ENCODE measurements at places on chromosomes 16 and 17.

- DNase-seq: no peak
Measured at GRCh38 chr17:4221899-4222659, 41.7 kb downstream of the ANKFY1 start.

- no peak for DNase-seq
Measured at GRCh38 chr17:76570877-76571471, 14.7 kb downstream of the ST6GALNAC2 start.

DNA sequence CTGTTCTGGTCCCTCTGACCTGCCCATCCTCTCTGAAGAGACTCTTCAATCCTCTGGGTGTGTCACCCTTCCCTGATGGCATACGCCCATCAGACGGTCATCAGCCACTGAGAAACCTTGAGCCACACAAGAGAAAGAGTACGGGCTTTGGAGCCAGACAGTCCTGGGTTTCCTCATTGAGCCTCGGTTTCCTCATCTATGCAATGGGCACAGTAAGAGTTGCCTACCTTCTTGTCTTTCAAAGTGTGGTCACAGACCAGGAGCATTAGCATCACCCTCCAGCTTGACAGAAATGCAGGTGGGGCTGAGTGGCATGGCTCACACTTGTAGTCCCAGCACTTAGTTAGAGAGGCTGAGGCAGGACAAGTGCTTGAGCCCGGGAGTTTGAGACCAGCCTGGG lies 26.1 kb upstream of the MEAK7 start:
- no peak for DNase-seq

DNA sequence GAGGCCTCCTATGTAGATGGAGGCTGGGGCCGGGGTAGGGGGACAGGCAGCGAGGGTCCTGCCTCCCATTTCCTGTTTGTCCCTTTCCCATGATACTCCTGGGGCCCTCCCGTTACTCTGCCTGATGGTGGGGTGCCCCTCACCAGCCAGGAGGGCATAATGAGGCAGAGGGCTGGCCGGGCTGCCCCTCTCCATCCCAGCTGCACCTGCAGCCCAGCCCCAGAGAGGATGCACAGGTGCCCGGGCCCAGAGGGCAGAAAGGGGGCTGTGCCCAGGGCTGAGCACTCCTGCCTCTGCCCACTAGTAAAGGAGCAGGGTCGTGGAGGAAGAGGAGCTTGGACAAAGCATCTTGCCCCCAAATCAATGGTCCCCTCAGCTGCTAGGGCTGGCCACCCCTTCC lies 10.4 kb downstream of the ADAM11 start:
- DNase-seq: no peak

DNA sequence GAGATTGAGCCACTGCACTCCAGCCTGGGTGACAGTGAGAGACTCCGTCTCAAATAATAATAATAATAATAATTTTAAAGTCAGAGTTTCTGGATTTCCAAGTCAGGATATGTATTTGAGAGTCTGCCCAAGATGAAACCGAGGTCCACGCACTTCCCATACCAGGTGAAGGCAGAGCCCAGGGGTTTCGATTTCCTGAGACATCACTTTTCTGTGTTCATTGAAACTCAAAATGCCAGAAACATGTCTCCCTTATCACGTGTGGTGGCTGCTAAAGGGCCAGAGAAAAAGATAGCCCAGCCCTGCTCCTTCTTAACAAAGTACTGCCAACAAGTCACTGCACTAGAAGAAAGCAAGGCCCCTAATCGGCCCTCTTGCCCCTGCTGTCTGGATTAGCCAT lies 9.8 kb upstream of the RNF157 start:
- no peak for DNase-seq

GRCh38 chr16:1109648-1110047 lies 13.6 kb upstream of the C1QTNF8 start:
- DNase-seq: no peak

DNA sequence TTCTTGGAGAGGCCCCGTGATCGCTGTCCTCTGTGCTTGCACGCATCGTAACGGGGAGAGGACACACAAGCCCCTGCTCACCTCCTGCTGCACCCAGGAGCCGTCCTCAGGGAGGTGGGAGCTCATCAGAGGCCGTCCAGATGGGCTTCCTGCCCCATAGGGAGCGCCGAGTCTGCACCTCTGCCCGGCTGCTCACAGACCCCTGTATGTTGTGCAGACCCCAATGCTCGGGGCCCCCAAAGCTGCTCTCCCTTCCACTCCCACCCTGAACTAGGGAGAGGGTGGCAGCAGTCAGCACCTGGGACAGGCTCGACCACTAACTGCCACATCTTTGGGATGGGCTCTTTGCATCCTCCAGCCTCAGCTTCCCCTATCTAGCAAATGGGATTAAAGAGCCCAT lies 4.4 kb upstream of the ZNF469 start:
- DNase-seq: no peak

DNA sequence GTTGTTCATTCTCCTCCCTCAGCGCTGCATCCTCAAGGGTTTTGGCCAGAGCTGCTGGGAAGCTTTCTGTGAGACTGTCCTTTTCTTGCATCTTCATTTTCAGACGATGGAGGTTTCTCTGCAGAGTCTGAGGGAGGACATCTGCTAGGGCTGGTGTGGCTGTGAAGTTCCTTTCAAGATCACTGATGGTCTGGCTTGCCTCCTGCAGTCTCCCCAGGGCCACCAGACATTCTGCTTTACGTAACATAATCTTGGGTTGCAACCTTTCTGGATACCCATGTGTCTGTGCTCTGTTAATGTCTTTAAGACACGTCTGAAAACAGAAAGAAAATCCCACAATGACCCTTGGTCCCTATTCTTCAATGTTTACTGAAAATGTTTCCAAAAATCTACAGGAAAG lies 29.0 kb downstream of the SMYD4 start:
- no peak for DNase-seq

- DNase-seq: no peak
Measured at GRCh38 chr17:20154286-20155000, 145.3 kb downstream of the SPECC1 start.

DNA sequence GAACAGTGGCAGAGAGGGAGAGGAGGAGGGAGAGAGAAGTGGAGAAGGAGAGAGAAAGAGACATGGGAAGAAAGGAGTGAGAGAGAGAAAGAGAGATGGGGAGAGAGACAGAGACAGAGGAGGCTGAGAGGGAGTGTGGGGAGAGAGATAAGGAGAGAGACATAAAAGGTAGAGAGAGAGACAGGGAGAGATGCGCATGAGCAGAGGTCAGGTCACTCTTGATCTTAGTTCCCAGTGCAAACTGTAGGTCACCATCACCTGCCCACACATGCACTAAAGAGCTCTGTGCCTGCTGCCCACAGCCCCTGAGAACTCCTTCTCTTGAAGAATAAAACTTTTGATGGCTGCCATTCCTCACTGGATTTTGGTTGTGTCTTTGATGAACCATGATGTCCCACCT lies 14.9 kb downstream of the KRT33A start:
- no peak for DNase-seq

- no peak for DNase-seq
Measured at GRCh38 chr17:8289103-8289397, 580 bp downstream of the RANGRF start.

- DNase-seq: no peak
Measured at GRCh38 chr17:41987642-41988041, 21.0 kb downstream of the CNP start.

DNA sequence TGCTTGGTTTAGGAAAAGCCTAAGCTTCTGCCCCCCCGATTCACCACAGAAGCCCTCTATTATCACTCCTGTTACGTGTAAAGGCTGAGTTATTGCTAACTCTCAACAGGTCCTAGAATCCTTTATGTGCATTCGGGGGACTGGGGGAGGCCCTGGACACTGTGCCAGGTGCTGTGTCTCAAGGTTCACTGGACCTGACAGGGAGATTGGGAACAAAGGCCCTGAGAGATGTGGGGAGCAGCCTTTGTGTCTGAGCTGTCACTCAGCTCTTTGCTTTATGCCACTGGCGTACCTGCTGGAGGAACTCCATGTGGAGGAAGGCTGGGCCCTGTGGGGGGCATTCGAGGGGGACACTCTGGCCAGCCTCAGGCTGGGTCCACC lies 65.9 kb downstream of the METRNL start:
- DNase-seq: no peak

DNA sequence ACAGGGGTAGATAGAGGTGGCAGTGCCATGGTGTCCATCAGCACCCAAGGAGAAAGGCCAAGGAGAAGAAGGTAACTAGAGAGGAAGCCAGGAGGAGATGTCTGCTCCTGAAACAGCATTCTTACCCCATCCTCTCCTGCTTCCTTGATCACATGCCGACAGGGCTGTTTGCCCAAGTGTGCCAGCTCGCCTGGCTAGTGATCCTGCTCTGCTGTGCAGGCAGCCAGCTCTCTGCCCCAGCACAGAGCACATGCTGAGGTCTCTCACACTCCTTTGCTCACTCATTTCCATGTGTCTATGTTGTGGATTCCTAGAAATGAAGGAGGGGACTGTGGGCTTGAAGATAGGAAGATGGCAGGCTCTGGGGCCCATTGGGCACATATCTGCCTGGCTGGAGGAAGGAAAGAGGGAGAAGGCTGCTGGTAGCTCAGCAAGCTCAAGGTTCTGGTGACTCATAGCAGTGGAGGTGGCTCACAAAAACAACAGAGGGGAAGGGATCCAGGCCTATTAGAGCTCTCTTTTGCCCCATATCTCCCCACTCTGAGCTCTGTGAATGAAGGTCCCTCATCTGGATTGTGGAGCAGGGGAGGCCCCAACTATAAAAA lies 54.3 kb downstream of the NEUROD2 start:
- peak; percentile 46 for DNase-seq

DNA sequence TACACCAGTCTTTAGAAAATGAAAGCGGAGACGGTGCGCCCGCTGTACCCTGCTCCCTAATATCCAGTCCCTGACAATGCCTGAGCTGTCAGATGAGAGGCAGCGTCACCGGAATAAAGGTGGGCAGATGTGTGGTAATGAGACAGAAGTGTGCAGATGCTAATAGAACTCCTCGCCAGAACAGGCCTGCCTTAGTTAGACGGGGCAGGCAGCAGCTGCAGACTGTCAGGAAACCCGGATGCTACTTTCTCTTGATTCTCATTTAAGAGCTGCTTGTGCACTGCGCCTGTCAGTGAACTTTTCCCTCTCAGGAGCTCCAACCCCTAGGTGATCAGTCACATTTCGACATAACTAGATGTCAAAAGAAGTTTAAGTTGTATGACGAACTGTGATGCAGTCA lies 221.8 kb upstream of the IRX3 start:
- DNase-seq: no peak

DNA sequence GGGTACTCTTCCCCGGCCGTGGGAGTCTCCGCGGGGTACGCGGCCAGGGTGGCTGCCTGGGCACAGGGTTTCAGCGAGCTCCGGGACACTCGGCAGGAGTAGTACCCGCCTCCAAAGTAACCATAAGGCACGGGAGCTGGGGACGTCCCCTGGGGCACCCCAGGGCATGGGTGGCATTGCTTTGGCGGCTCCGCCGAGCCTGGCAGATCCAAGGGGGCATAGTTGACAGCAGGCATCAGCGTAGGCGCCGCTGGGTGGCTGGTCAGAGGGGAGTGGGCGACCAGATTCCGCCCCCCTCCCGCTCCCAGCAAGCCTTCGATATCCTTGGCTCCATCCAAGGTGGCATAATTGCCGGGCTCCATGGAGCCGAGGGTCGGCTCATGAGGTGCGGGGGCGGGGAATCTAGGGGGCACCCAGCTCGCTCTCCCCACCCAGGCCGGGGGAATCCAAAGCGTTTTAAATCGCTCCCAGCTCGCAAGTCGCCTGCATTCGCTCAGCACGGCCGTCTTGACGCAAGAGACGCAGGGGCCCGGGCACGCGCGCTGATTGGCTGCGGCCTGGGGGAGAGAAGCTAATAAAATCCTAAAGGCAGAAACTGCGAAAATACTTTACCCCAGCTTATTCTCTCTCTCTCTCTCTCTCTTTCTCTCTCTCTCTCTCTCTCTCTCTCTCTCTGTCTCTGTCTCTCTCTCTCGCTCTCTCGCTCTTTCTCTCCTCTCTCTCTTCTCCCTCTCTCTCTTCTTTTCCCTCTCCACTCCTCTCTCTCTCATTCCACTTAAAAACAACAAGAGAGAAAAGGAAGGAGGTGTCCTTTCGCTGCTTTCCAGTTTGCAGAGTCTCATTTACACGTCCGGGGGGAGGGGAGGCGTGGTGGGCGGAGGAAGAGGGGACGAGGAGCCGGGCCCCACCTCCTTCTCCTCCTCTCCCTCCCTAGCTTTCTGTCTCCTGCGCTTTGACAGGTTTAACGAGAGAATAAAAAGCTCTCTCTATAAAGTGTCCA lies at the start of gene HOXB13:
TSS of gene HOXB13 (minus strand) at position 519 of the 1,000 bp plus-strand sequence. CDS start at position 362, 157 bp downstream.
- peak; percentile 9 for DNase-seq

- DNase-seq: peak; percentile 39
Measured at GRCh38 chr16:4386451-4386805, 14.8 kb downstream of the VASN start.

- DNase-seq: no peak
Measured at GRCh38 chr16:46790599-46791270, 40.2 kb downstream of the C16orf87 start.

DNA sequence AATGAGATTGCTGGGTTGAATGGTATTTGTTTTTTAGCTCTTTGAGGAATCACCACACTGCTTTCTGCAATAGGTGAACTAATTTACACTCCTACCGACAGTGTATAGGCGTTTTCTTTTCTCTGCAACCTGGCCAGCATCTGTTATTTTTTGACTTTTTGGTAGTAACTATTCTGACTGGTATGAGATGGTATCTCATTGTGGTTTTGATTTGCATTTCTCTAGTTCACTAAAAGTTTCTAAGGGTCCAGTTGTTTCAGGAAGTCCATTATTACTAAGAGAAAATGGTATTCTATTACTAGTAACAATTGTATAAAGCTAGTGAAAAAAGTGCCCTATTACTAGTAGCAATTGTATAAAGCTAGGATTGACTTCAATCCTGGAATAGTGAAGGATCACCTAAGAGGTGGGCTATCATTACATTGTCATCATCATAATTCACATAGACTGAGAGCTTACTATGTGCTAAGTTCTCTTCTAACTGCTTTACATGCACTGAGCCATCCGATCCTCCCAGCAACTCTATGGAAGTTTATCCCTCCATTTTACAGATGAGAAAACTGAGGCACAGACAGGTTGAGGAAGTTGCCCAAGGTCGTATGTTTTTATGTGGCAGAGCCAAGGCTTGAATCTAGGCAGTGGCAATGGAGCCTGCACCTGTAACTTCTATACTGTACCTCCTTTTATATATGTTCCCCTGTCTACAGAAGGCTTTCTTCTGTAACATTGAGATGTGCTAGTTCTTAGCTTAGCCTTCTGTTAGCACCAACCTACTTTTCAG lies 13.4 kb upstream of the SMIM36 start:
- no peak for DNase-seq

GRCh38 chr17:4087911-4088693 lies 54.7 kb downstream of the ZZEF1 start:
- DNase-seq: no peak

GRCh38 chr16:77271532-77272426 lies 72.6 kb downstream of the SYCE1L start:
- no peak for DNase-seq
